ENCODE measurements at places on chromosomes 7 and 10.

DNA sequence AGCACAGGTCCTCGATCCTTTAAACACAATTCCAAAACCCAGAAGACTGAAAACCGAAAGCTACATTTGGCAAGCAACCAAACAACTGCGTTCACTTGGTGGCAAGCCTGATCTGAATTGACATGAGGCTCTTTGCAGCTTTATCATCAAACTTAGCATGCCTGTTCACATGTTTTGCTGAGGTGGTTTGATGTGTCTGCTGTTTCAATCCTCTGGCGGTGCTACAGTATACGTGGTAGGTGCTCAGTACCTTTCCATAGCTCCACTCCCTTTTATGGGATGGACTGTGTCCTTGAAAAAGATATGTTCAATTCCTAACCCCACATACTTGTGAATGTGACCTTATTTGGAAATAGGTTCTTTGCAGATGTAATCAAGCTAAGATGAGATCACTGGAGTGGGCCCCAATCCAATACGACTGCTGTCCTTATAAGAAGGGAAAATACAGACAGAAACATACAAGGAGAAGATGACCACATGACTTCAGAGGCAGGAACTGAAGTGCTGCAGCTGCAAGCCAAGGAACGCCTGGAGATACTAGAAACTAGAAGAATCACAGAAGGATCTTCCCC, 33.4 kb downstream of the CCDC6 start:
- peak; percentile 32 for DNase-seq

- no peak for DNase-seq
Measured at GRCh38 chr10:104246976-104247375, 7.7 kb upstream of the GSTO1 start.

- no peak for DNase-seq
Measured at GRCh38 chr10:33039181-33039580, 81.2 kb upstream of the ITGB1 start.

- DNase-seq, result no peak
Measured at GRCh38 chr10:6402349-6402709, 177.7 kb downstream of the PRKCQ start.

DNA sequence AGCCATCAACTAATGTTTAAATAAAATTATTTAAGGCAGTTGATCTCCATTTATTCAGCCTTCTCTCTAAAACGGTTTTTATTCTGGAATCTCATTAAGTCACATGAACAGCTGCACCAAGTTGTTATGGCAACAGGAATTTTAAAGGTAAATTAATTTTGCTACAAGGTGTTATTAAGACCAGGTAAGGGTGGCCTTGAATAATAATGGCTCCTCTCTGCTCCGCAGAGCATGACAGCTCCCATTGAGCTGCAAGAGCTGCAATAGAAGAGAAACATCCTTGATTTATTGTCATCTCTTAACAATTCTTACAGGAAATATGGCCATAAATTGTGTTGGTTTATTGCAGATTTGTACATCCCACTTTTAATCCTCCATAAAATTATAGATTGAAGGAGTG, 165.8 kb downstream of the KLF6 start:
- no peak for DNase-seq

DNA sequence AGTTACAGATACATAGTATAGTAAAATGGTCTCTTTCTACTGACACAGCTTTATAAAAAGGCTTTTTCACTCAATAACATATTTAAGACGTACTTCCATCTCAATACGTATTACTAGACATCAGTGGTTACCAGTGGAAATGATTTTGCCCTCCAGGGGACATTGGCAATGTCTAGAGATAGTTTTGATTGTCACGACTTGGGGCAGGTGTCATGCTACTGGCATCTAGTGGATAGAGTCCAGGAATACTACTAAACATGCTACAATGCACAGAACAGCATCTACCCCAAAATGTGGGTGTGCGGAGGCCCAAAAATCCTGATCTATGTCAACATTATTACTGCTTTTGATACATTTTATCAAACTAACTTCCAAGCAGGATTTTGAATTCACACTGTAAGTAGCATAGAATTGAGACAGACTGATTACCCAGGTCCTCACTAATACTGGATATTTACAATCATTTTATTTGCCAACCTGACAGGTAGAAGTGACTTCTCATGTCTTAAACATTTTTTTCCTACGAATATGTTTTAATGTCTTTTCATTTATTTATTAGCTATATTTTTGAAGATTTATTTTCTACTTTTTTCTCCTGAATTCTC, 53.8 kb downstream of the HGF start:
- DNase-seq, result peak; percentile 4

GRCh38 chr10:109773288-109774120, 149.8 kb downstream of the XPNPEP1 start:
- DNase-seq, result peak; percentile 11

DNA sequence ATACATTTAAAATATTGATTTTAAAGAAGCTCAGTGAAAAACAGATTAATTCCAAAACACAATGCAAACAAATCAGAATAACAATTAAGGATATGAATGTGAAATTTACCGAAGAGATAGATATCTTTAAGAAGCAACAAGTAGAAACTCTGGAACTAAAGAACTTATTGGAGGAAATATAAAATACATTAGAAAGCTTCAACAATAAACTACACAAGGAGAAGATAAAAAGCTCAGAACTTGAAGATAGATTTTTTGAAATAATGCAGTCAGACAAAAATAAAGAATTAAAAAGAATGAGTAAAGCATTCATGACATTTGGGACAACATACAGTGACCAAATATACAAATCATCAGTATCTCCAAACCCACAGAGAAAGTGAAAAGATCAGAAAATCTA, 43.2 kb downstream of the HIBADH start:
- no peak for DNase-seq
